Stimulated activated CD4-positive, alpha-beta T cell treated with anti-CD3 and anti-CD28 coated beads, Interleukin-15, amount 100 ng/mL, for 48 hours (primary cell): ENCODE measurements at places on chromosomes 7 and 10.

DNA sequence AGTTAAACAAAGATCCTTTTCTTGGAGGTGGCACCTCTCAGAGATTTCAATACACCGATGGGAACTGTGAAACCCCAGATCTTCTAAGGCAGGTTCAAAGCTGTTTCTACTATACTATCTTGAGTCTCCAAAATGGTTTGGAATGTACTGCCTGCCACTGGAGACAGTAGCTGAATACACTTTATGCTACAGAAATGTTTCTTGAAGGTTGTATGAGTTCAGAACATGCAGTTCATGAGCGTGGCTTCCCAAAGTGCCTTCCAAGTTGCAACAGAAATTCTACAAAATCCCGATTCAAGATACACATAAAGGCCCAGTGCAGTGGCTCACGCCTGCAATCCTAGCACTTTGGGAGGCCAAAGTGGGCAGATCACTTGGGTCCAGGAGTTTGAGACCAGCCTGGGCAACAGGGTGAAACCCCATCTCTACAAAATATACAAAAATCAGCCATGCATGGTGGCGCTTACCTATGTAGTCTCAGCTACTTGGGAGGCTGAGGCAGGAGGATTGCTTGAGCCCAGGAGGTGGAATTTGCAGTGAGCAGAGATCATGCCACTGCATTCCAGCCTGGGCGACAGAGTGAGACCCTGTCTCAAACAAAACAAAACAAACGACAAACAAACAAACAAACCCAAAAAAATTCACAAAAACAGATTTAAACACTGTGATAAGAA is 36.3 kb downstream of the FAM171A1 start:
- DNase-seq: no peak

GRCh38 chr7:42922017-42922753 is 9.8 kb downstream of the PSMA2 start:
- no peak for DNase-seq

DNA sequence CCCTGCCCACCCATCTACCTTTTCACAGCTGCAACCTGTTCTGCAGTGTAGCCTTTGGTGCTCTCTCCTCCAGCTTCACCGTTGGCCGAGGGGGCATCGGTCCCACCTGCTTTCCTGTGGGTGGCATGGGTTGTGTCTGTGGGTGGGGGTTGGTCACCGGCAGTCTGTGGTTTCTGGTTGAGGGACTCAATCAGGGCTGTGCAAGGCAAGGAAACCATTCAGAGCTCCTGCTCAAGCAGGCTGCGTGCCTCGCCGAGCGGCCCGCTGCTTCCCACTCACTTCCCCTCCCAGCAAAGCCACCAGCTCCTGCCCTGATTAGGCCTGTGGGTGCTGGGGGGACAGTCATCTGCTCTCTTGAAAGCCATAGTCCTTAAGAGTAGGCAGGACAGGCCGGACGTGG is 9.8 kb downstream of the DNAJB12 start:
- DNase-seq: no peak

DNA sequence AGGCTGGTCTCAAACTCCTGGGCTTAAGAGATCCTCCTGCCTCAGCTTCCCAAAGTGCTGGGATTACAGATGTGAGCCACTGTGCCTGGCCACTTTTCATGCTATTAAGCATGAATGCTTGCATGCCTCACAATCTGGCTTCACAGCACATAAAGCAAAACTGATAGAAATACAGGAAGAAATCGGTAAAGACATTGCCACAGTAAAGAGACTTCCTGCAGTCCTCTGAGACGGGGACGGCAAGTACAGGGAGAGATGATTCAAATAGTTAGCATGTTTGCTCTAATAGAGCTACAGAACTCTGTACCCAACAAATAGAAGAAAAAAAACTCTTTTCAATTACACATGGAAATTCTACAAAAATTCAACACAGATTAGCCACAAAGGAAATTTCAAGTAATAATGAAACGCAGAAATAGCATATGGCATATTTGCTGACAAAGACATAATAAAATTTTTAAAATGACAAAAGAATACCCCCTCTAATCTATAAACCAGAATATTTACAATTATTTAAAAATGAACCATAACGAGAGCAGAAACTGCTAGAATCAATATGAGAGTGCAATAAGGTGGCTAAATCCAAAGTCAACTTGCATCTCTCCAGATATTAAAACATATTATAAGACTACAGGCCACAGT is 32.3 kb downstream of the CARD11 start:
- DNase-seq: no peak

GRCh38 chr7:30041526-30042269 is 13.5 kb downstream of the PLEKHA8 start:
- no peak for DNase-seq

- no peak for DNase-seq
These were observed 736.2 kb downstream of the PARD3 start for GRCh38 chr10:34078745-34079470.

GRCh38 chr7:7617550-7617949 is 23.0 kb upstream of the UMAD1 start:
- no peak for DNase-seq

DNA sequence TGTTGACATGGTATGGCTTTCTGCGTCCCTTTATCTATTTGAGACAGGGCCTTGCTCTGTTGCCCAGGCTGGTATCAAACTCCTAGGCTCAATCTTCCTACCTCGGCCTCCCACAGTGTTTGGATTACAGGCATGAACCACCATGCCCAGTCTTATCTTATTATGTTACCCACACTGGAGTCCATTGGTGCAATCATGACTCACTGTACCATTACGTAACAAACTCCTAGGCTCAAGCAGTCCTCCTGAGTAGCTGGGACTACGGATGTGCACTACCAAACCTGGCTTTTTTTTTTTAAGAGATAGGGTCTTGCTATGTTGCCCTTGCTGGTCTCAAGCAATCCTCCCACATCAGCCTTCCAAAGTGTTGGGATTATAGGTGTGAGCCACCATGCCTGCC is 66.7 kb downstream of the CCDC3 start:
- no peak for DNase-seq

GRCh38 chr10:115727129-115727528 is 545.9 kb downstream of the GFRA1 start:
- DNase-seq: no peak

GRCh38 chr10:13993673-13994089 is 337.0 kb downstream of the FRMD4A start:
- DNase-seq: no peak
